ENCODE measurements at places on chromosomes 7 and 10.

- DNase-seq = no peak
Observed at GRCh38 chr10:59382831-59383295, 20.5 kb upstream of the FAM13C start.

GRCh38 chr10:69359594-69359993 lies 57.1 kb downstream of the TACR2 start:
- DNase-seq = no peak

- no peak for DNase-seq
Observed at GRCh38 chr7:126940723-126941307, 311.9 kb downstream of the GRM8 start.

GRCh38 chr7:49644396-49645166 lies 128.9 kb upstream of the VWC2 start:
- no peak for DNase-seq

DNA sequence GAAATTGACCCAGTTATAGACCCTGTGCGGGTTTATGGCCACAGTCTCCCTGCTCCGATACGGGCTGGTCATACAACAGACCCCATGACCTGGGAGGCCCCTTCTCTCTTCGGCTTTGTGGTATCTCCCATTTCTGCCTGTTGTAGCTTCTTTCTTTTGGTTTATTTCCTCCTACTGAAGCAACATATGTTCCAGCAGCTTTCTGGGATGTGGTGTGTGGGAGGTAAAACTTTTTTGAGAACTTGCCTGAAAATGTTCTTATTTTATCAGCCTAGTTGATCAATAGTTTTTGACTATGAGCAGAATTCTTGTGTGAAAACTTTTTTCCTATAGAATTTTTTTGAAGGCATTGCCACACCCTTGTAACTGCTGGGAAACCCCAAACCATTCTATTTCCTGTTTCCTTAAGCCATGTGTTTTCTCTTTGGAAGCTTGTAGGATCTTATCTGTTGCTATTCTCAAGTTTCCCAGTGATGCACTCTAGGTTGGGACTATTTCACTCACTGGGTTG lies 80.0 kb downstream of the DAGLB start:
- no peak for DNase-seq

DNA sequence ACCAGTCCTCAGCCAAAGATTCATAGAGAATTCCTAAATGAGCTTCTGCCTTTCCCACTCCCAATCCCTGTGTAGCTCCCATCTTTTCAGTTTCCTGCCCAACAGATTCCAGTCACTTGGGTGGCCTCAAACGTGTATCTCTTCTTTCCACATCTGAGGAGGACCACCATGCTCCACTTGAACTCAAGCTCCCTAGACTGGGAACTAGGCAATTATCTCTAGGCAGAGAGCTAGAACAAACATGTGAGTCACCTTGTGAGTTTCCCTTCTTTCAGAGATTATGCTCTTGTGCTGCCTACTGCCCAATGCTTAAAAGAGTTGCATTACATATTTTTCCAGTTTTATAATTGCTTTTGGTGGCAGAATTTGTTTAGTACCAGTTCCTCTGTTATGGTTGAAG lies 178.0 kb downstream of the MDFIC start:
- DNase-seq = no peak

DNA sequence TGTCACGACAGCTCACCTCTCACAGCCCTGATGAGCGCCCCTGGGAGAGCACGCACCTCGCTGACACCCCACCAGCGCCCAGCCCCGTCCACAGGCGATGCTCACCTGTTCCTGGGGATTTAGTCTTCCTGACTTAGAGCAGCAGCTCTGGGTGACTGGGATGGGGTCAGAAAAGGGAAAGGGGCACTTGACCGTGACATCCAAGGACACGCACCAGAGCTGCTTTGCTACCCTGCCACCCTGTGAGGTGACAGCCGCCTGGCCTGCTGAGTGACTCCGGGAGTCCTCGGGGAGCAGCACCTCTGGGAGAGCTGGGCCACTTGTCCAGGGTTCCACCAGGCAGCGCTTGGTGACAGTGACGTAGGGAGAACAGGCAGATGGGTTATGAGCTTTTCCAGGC lies 148.2 kb downstream of the PRKAG2 start:
- DNase-seq = no peak

DNA sequence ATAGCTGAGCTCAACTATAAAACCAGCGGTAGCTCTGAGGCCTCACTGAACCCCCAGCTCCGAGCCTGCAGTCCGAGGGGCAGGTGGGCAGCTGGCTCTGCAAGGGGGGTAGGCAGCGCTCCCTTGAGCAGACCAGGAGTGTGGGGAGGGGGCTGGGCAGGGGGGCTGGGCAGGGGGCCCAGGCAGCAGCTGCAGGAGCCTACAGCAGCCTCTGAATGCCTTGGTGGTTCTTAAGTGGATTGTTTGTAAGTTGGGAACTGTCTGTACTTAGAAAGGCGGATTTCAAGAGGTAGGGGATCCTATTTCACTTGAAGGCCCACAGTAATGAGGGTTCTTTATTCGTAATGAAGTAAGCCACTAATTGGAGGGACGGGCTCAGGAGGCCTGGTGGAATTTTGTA lies 72.3 kb downstream of the ICA1 start:
- DNase-seq = no peak

DNA sequence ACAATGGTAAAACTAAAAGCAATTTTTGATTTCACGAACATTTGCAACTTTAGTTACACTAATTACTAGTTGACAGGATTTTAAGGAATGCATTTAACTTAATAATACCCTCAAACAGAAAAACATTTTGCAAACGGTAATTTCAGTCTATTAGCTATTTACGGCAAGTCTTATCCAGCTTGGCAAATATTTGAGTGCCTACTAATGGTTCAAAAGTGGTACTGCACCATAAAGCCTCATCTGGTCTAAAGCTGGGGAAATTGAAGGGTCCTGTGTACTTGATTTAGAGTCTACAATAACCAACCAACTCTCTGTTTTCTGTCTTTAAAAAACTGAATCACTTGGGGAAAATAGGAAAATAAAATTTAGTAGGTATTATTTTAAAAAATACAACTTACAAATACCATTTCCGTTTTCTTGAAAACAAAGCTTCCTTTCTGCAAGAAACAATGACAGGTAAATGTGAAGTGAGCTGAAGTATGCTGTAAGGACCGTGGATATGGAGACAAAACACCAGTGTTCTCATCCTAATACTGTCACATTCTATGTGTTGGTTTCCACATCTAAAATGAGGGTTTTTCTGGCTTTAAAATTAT lies 142.3 kb downstream of the VPS50 start:
- no peak for DNase-seq

GRCh38 chr7:7125963-7126362 lies 56.4 kb upstream of the C1GALT1 start:
- no peak for DNase-seq

GRCh38 chr10:62710182-62710581 lies 94.3 kb upstream of the ADO start:
- DNase-seq = no peak

GRCh38 chr7:111009526-111010040 lies 81.3 kb upstream of the LRRN3 start:
- DNase-seq = no peak

DNA sequence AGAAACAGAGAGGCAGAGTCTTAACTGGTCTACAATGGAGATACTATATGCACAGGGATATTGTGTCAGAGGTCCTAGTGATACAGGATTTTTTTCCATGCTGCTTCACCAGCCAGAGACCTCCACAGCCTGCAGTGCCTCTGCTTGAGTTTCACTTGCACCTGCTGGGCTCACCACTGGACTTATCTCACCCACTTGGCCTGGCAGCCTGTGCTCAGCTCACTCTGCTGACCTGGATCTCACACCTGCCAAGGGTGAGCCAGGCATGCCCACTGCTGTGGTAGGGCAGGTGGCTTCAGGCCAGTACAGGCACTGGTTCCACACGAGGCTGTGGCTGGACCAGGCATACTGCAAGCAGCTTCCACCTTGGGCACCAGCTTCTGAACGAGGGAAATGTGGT lies 36.6 kb downstream of the PNLIPRP3 start:
- DNase-seq = no peak

- no peak for DNase-seq
Observed at GRCh38 chr10:43610636-43611035, 4.4 kb downstream of the ZNF485 start.

- no peak for DNase-seq
Observed at GRCh38 chr10:16681521-16681920, 135.7 kb downstream of the RSU1 start.

GRCh38 chr7:113775804-113776203 lies 143.0 kb downstream of the PPP1R3A start:
- no peak for DNase-seq

DNA sequence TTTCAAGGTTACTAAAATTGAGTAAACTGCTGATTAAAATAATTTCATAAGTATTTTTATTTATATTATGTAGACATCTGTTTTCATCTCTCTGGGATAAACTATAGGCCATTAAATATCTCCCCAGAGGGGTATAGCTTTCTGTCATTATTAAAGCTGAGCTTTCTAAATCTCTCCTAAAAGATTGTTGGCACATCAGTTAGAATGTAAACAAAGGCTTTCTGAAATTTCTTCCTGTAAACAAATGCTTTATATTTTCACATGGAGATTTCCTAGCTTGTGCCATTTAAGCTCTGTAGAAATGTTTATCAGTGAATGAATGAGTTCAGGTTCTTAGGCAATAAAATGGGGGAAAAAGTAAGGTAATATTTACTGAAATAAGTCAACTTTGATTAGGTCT lies 35.7 kb downstream of the PPP1R9A start:
- DNase-seq = no peak

DNA sequence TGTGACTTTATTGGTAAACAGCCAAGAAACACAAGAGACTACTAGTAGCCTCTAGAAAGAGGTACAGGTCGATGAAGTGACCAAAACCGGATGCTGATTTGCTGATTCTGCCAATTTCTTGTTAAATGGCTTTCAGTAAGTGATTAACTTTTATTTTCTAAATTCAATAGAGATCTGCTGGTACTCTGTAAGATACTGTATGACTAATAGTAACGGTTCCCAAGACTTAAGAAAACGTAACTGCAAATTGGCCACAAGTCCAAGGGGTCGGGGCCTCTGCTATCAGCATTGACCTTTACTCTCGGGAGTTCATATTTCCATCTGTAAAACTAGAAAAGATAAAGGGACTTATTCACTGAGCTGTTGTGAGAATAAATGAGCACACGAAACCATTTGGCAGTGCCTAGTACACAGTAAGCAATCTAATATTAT lies 1.4 kb downstream of the FAM3C start:
- DNase-seq = no peak

GRCh38 chr10:110820321-110820814 lies 51.4 kb upstream of the PDCD4 start:
- DNase-seq = no peak

DNA sequence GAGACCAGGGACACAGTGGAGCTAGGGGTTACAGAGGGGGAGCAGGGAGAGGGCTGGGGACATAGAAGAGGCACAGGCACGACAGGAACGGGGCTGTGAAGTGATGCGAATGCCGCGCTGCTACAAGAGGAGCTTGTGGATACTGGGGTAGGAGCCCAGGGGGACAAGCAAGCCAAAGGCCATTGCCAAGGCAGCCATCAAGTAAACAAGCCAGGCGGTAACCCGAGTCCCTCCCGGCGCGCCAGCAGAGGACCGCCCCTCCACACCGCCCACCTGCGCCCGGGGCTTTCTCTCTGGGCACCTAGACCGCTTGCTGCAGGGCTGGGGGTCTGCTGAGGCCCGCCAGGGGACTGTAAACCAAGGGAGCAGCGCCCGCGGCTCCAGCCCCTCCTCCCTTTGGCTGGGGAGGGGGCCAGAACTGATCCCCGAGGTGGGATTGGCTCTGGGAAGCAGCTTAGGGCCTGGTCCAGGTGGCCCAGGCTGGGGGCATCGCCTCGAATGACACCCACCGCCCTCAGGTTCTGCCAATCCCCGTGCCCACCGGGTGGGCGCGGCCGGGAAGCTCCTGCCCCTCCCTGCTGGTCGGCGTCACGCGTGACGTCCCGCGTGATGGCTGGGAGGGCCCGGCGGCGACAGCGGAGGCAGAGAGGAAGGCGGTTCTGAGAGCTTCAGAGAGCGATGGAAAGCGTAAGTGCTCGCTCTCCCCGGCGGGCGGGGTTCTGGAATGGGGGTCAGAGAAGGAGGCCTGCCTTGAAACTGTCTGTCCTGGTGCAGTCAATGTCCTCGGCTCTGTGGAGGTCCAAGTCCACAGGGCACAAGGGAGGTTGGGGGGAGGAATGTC lies 982 bp downstream of the SFXN3 start:
- no peak for DNase-seq

DNA sequence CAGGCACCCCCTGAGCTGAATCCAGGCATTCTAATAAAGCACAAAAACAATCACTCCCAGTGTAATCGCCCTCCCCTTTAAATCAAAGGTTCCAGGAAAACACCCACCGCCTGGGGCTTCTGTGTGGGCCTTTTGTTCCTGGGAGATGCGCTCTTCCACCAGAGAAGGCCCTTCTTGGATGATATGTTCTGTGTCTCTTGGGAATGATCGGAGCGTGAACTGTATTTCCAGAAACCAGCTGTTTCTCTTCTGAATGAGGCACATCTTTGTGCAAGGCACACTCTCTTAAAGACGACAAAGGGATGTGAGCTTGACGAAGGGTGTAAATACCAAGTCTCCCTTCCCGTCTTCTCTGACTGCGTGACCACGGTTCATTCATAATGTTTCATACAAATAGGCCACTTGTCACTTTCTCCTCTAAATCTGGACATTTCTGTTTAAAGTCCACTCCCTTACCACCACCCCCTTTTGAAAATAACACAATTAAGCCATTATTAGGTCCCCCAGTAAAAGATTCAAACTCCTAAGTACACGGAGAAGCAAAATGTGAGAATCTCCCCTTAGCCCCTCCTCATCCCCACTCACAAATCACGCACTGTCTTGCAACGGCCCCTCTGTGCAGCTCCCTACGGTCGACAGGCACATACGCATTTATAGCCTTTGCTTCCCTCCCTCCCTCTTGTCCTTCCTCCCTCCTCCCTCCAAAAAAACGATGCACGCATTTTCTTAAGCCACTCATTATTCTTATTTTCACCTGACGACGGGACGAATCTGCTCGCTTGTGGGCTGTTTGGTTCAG lies 45.6 kb upstream of the ENO4 start:
- DNase-seq = no peak

DNA sequence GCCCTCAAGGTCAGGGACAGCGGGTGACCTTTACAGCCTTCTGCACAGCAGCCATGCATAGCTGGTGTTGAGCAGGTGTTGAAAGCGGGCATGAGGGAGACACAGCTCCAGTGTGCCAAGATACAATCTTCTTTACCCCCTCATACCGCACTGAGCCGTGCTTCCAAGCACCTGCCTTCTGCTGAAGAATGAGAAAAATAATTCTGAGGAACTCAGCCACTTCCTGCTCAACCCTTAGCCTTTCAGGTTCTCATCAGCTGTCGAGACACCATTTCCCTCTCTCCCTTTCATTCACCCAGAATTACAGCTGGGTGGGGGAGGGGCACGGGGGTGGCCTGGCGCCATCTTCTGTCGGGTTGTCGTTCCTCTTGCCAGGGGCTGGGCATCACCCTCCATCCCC lies 58.6 kb downstream of the COL13A1 start:
- DNase-seq = no peak
